Activated naive CD4-positive, alpha-beta T cell (primary cell): ENCODE measurements at places on chromosomes 3 and 15.
A peak's percentile ranks its signal among the peaks of the same experiment; 100 is the strongest.

GRCh38 chr3:73086071-73086494 is 24.6 kb downstream of the EBLN2 start:
- DNase-seq: peak; percentile 35

DNA sequence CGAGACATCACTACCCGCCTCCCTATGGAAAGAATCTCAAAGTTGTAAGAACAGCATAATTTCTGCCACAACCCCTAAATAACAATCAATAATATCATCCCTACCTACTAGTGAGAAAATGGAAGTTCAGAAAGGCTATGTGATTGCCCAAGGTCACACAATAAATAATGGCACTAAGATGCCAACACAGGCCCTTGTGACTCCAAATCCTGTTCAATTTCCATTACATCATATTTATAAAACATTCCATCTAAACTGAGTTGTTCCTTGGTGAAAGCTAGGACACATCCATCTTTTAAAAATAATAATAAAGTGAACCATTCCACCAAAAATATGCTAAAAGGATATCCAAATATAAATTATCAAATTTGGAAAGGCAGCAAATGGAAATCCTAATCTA is 144.6 kb downstream of the MAGI1 start:
- DNase-seq: no peak

DNA sequence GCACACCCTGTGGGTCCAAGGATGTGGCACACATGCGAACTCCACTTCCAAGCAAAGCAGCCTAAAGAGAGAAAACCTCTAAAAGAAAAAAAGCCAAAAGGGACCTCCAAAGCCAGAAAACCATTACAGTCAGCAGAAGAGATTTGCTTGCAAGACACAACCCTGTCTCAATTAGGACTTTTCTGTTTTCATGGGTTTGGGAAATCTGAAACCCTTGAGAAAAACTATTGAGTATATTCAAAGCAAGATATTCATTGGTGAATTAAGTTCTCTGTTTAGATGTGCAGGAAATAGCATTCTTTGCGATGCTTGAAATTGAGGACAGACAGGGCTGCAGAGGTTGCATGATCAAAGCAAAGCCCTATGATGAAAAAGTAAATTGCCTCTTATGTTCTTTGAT is 10.2 kb upstream of the LDHAL6B start:
- DNase-seq: no peak

- peak; percentile 68 for DNase-seq
Observed at GRCh38 chr3:184229394-184230080, at the start of gene VWA5B2. Gene VWA5B2 (plus strand): TSS chr3:184229585. CDS start chr3:184230529, 944 bp downstream.

- DNase-seq: no peak
Observed at GRCh38 chr3:59444294-59444671, 394.5 kb upstream of the CFAP20DC start.

DNA sequence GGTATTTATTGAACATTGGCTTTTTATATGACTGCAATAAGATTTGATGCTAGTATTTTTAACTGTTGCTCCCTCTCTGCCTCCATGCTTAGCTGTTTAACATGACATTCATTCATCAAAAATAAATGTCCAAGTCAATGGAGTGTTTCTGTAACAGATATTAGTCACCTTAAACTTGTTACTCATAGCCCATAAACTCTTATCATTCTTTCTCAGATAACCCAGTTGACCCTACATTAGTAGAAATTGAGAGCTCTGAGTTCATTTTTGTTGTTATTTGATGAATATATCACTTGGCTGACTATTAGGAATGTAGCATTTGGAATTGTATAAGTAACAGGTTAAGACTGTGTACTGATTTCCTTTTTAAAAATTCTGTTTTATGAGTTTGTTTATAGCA is 201.1 kb downstream of the UBE2E2 start:
- no peak for DNase-seq

DNA sequence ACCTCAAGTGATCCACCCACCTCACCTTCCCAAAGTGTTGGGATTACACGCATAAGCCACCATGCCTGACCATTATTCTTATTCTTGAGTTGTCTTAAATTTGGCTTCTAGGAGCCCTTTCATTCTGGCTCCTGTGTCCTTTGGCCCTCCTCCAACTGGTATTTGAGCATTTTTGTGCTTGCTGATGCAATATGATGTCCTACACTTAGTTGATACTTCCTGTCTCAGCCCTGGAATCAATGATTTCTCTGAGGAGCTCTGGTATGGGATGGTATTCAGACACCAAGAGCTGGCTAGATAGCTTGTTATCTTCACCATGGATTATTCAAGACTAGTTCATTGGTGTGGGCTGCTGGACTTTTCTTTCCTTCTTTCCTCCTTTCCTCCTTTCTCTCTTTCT is 25.4 kb downstream of the ZNF621 start:
- no peak for DNase-seq

DNA sequence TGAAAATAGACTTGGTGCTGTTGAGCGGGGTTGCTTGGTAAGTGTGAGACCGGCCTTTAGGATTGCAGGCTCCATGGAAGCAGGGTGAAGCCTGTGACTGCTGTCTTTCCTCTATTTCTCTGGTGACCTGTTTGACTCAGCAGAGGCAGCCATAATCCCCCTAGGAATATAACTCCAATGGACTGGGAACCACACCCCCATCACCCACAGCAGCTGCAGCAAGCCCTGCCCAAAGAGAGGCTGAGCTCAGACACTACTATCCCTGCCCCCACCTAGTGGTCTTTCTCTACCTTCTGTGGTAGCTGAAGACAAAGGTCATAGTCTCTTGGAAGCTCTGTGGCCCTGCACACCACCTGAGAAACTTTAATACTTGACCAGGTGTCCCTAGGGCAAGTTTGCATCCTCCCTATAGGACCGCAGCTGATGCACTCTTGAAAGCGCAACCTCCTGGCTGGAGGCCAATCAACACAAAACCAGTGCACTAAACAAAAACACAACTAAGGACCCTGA is 133.6 kb upstream of the MRPL3 start:
- DNase-seq: no peak

DNA sequence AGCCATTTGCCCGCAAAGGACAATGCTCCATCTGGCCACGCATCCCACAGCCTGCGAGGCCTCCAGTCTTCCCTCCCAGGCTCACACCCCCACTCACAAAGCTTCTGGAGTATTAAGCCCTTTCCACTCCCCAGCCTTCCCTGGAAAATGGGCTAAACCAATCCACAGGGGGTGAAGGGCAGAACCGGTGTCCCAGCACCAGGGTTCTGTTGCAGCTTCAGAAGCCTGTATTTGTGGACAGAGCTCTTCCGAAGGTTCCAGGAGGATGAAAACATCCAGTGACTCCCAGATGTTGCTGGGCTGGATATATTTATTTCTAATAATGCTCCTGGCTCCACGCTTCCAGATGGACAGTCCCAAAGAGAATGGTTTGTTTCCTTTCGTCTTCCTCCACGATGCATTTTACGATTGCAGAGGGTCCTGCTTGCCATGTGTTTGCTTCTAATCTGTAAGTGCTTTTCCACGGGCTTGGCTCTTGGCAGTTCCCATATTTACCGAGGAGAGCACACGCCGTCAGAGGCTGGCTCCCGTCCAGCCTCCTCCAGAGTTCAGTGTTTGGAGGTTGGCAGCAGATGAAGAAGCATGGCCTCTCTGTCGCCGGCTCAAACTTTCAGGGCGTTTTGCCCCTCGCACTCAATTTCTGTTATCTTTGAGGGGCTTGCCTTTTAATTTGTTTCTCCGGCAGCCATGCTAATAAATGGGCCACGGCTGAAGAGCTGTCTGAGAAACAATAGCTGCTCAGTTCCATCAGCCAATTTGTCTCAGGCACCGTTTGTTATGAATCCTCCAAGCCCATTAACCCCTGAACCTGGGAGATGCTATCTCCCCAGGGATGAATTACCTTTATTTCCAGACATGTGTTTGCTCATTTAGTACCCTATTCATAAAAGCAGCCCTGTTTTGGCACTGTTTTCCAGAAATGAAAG is 367.9 kb upstream of the PROK2 start:
- no peak for DNase-seq

- no peak for DNase-seq
Observed at GRCh38 chr3:175208326-175208725, 349.2 kb downstream of the NAALADL2 start.

DNA sequence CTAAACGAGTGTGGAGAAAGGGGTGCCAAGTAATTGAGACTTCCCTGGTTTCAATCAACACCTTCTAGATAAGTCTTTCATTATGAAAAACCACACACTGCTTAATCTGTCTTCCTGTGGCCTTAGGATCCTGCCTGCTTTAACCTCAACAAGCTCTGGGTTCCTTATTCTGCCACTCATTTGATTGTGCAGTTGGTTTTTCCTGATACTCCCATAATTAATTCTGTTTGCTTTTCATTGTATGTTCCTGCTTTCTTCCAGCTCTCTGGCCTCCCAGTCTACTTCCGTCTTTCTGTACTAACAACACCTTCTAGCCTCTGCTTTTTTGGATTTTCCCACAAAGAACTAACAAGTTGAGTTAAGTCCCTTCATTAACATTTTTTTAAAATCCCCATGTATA is 20.2 kb upstream of the GCNT3 start:
- no peak for DNase-seq

DNA sequence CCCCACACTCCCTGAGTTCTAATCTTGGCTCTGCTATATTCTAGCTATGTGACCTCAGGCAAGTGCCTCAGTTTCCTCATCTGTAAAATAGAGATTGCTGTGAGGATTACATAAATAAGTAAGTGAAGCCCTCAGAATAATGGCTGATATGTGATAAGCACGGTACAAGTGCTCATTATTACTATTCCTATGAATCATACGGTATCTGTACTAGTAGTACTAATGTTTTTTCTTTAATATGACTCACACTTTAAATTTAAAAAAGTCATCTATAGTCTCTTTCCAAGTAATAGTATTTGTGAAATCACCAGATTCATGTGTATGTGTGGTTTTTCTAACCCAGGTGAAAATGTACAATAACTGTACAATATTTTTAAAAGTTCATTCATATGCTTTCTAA is 58.7 kb downstream of the CLDN11 start:
- no peak for DNase-seq

- DNase-seq: no peak
Observed at GRCh38 chr3:18766974-18767373, 341.8 kb upstream of the SATB1 start.

- DNase-seq: no peak
Observed at GRCh38 chr3:112505907-112506306, 6.6 kb upstream of the BTLA start.

GRCh38 chr15:80747317-80748053 is 31.7 kb upstream of the CEMIP start:
- DNase-seq: no peak

DNA sequence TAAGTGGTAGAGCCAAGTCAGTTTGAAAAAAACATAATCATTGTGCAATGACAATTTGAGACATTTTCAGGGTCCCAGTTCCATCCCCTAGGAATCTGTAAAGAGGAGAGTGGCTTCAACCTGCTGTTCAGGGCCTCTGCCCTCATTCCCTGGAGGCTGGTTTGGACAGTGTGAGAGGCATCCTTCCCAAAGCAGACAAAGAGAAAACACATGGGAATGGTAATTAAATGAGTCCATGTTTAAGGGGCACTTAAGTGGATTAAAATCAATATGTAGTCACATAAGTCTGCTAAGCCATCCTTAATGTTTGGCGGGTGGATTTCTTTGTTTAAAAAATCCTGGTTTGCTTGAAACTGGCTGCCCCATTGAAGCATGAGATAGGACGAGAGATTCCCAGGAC is 146.3 kb upstream of the CTDSPL start:
- no peak for DNase-seq

GRCh38 chr3:143791386-143791785 is 56.9 kb downstream of the SLC9A9 start:
- DNase-seq: no peak

DNA sequence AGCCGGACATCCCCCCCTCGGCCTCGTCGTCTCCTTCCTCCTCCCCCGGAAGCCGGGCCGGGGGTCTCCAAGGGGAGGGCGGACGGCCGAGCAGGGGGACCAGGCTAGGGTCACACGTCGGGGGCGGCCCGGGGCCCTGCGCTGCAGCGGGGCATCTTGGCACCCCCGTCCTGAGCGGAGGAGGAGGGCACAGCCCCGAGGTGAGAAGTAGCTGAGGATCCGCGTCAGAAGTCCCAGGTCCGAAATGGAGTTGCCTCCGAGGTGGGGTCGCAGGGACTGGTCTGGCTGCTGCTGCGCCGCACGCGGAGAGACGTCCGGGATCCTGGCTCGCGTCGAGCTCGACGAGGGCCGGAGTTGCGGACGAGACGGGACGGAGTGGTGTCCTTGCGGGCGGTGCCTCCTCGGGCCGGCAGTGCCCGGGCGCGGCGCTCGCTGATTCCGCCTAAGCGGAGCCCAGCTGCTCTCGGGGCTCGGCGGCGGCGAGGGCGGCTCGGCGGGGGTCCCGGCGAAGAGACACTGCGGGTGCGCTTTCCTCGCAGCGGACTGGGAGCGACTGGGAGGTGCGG is at the start of gene ADCY5:
ADCY5 (minus strand) TSS at position 555 of the 566 bp plus-strand sequence; CDS start at position 10, 545 bp downstream.
- DNase-seq: no peak

DNA sequence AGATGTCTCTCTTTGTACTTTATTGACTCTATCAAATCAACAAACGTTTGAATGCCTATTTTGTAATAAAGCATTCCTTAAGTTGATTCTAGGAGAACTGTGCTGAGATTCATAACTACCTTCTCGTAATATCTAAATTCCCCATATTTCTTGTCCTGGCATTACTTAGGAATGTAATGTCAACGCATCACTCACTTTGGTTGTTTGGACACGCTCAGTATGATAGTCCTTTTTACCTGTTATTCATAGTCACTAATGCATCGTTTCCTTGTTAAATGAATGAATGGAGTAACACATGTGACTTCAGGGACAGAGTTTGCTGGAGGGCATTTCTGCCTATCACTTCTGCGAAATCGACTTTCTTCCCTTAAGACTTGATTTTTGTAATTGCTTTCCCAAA is 44.1 kb upstream of the RASGRP1 start:
- DNase-seq: no peak

DNA sequence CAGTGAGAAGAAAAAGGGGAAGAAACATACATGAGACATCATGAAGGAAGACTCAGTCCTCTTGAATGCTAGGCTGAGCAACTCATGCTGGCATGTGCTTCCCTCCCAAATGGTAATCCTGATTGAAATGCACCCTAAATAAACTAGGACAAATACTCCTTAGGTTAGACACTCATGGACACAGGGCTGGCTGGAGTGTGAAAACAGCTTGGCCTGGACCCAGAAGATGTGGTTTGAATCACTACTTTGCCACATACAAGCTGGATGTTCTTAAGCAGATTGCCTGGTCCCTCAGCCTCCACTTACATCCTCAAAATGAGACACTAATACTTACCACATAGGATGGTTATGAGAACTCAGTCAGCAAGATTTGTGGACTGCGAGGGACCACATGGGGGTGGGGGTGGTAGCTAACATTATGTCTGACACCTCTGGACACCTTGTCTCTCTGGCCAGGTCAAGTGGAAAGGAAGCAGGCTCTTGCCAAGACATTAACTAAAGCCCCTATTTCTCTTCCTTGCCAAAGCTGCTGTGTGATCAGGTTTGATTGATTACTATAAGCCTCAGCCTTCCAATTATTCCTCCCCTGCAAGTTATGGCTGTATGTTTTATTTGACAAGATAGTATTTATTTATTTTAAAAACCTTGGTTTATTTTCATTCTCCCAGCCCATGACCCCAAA is 138.9 kb upstream of the SLC7A14 start:
- no peak for DNase-seq
